Activated naive CD4-positive, alpha-beta T cell treated with Interleukin-2 at 50 U/mL for 16 hours (primary cell): ENCODE measurements at places on chromosomes 5 and 9.

GRCh38 chr5:37043693-37044092 lies 167.1 kb downstream of the NIPBL start:
- DNase-seq: no peak

- no peak for DNase-seq
Observed at GRCh38 chr9:90629354-90629753, 13.3 kb downstream of the DIRAS2 start.

DNA sequence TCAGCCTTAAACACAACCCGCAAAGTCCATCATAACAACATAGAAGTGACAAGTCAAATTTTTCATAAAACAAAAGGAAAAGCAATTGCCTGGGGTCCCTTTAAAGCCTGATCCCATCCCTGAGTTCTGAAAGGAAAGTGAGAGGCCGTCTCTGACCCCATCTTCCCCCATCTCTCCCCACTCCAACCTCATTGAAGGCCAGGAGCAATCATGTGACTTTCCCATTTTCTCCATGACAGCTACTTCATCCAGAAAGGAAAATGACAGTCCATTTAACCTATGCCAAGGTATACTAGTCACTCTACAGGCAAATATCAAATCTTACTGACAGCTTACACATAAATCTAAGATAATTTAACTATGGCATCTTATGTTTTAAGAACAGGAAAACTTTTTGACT lies 15.5 kb downstream of the ACTL7A start:
- DNase-seq: no peak

- DNase-seq: no peak
Observed at GRCh38 chr9:19495186-19496028, 86.6 kb downstream of the ACER2 start.

GRCh38 chr9:72006501-72006900 lies 53.9 kb downstream of the C9orf57 start:
- no peak for DNase-seq

DNA sequence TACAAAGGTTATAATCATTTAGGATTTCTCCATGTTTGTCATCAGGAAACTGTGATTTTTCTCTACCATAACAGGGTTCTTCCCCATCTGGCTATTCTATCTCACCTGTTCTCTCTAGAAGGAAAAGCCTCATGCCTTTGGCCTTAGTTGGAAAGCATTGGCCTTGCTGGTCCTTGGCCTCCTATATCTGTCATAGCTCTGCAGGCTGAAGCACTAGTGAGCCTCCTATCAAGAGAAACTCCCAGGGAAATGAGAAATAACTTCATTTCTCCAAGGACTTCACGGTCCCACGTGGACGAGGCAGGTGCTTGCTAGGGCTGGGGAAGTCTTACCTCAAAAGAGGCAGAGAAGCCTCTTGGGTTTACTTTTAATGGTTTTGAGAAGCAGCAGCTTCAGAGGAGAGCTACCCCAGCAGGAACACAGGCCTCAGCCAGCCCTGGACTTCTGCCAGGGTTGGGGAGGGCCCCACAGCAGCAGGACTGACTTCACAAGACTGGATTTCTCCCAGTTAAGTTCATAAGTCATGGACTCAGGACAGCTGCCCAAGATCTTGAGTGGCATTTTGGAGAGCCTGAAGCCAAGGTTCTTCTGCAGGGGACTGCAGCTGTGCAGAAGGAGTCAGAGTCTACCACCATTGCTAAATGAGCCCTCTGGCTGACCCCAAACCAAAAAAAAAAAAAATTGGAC lies 15.8 kb upstream of the PSAT1 start:
- DNase-seq: no peak

GRCh38 chr9:78023003-78023741 lies 8.4 kb downstream of the GNAQ start:
- DNase-seq: no peak

- no peak for DNase-seq
Observed at GRCh38 chr9:8256880-8257279, 457.3 kb upstream of the DMAC1 start.

DNA sequence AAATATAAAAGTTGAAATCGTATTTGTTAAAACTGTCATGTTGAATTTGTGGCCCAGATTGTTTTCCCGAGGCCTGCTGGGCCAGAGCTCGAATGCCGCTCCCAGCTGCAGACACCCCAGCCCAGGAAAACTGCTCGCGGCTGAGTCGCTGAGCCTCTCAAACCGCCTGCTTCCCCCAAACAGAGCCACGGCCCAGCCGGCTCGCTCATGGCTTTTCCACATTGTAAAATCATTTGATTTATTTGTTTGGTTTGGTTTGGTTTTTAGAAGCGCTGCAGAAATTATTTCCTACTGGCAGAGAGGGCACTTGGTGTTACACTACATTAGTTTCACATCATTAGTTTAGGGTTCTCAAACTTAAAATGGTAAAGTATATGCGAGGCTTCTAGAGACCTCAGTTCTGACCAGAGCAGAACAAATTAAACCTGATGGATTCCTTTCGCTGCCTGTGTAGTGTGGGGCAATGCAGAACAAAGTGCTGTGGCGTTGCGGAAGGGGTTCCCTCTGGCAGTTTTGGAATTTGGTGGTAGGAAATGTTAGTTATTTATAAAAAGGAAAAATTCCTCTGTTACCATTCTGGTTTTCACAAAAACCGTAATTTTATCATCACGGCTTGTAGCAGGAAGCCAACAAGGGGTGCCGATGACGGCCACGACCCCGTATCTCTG lies 156.5 kb upstream of the PITX1 start:
- DNase-seq: no peak

GRCh38 chr5:153718713-153719112 lies 228.2 kb downstream of the GRIA1 start:
- no peak for DNase-seq

- DNase-seq: no peak
Observed at GRCh38 chr5:156037151-156037909, 289.6 kb upstream of the SGCD start.

- DNase-seq: no peak
Observed at GRCh38 chr9:76658510-76659231, 105.6 kb upstream of the PCA3 start.

- no peak for DNase-seq
Observed at GRCh38 chr9:19629488-19629887, 159.3 kb downstream of the SLC24A2 start.

DNA sequence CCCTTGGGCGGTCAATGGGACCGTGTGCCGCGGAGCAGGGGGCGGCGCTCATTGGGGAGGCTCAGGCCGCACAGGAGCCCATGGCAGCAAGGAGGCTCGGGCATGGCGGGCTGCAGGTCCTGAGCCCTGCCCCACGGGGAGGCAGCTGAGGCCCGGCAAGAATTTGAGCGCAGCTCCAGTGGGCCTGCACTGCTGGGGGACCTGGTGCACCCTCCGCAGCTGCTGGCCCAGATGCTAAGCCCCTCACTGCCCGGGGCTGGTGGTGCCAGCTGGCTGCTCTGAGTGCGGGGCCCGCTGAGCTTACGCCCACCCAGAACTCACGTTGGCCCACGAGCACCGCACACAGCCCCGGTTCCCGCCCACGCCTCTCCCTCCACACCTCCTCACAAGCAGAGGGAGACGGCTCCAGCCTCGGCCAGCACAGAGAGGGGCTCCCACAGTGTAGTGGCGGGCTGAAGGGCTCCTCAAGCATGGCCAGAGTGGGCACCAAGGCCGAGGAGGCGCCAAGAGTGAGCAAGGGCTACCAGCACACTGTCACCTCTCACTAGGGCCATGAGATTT lies 141.1 kb upstream of the OR13F1 start:
- no peak for DNase-seq

DNA sequence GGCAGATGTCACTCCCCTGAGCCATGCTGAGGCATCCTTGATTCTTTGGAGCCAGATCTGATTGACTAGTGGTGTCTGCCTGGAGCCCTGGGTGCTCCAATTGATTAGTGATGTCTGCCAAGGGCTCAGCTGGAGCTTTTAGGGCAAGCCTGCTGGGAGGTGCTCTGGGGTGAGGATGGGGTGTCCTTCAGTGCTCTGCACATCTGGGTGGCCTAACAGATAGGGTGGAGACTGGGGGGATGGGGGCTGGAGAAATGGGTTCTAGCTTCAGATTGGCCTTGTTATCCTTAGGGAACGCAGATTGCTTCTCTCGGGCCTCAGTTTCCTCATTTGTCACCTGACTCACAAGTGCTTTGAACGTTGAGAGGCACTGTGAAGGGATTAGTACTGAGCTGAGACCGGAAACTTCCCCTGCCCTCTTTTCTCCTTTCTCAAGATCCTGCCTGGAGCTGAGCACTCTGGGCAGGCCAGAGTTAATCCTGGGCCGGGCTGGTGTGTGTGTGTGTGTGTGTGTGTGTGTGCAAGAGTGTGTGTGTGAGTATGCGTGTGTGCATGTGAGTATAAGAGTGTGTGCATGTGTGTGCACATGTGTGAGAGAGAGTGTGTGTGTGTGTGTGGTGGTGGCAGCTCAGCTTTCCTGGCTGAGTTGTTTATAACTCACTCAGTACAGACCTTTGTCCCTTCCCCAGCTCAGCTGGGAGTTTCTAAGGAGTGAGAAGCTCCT lies 5.6 kb upstream of the IER5L start:
- no peak for DNase-seq

DNA sequence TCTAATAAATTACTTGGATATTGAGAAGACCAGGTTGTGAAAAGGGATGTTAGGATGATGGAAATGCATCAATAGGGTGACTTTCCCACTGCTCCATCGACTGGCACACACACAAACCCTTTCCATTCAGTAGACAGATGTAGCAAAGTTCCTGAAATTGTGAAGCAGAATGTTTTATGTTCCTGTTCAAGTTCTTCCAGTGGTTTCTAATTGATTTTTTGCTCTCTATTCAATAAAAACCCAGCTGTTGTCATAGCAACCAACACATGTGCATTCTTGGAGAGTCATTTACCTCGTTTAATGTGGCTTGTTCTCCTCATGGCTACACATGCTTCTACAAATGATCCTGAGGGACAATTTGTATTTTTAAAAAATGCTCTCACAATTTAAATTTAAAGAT lies 244.6 kb downstream of the RAB3C start:
- no peak for DNase-seq

DNA sequence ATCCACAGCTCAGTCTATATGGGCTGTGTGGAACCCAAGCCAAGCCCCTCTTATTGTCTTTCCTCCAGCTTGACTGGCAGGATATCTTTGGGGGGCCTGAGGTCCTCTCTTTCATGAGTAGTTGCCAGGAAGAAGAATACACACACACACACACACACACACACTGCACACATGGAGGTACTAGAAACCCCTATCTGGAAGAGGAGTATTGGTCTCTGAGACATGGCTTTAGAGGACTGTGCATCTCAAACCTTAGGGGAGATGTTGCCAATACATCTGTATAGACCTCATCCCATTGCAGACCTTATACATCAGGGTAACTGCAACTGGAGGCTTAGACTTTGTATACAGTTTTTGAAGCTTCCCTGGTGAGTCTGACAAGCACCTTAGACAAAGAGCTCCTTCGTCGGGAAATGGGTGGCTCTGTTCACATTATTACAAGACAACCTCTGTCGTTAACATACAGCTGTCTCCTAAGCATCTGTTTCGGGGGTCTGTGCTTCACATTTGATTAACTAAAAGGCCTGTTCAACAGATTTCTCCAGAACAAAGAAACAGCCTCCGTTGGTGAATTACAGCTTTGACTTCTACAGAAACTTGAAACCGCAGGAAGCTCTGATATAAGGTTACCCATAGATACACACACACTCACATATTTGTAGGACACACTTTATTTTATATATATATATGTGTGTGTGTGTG lies 5.5 kb upstream of the ENTREP1 start:
- DNase-seq: no peak

DNA sequence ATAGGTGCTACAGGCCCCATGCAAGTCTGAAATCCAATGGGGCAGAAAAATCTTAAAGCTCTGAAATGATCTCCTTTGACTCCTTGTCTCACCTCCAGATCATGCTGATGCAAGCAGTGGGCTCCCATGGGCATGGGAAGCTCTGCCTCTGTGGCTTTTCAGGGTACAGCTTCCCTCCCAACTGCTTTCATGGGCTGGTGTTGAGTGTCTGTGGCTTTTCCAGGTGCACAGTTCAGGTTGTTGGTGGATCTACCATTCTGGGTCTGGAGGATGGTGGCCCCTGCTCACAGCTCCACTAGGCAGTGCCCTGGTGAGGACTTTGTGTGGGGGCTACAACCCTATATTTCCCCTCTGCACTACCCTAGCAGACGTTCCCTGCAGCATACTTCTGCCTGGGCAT lies 103.5 kb downstream of the STARD4 start:
- no peak for DNase-seq

DNA sequence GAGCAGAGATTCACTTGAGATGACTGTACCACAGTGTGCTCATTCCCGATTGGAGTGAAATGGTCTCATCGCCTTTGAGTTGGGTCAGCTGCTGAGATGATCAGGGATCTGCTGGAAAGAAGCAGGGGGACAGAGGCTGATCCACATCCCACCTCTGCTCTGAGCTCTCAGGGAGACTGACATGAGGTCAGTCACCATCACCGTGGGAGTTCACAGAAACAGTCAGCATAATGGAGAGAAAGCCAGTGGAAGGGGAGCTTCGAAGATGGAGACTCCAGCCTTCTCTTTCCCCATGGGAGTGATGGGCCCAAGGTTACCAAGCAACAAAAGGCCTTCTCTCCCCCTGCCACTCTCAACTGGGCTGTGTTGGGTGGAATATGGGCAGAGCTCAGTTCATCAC lies 276.4 kb downstream of the CDK5RAP2 start:
- no peak for DNase-seq

DNA sequence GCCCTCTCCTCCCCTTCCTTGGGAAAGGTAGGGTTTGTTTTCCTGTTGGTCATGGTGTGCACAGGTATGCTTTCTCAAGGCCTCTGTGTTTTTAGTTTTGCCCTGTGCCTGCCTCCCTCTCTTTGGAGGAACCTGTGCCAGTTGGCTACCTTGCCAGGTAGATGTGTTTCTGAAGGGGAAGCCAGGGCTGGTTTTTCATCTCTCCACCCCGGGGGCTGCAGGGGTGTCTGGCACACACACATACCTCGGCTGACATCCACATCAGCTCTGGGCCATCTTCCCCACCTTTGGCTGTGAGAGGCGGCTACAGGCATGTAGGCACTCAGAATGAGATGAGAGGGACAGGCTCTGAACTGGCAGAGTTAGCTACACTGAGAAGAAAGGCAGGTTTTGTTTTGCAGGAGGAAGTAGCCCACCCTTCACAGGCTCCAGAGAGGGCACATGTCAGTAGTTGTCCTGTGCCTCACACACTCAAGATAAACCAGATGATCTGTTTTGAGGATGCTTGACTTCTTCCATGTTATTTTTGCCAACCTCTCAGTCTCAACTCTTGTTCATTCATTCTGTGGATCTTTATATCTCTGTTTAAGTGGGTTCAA lies 9.7 kb downstream of the RGMB start:
- no peak for DNase-seq

DNA sequence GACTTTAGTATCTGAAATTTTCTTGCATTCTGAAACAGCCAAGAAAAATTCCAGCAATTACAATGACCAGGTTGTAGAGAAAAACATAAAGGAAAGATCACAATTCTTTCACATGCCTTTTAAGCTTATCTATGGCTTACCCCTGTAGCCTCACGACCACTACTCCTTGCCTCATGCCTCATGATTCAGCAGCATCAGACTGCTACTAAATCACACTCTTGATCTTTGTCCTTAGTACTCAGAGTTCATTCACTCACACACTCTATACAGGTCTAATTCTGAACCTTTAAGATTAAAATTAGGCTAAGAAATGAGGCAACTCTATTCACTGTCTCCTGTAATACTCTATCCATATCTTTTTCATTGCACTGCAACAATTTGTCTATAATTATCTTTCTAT lies 415.1 kb downstream of the MLLT3 start:
- DNase-seq: no peak
